ENCODE measurements at places on chromosomes 6 and 20.

- DNase-seq = no peak
Observed at GRCh38 chr20:13929836-13930235, 60.6 kb downstream of the SEL1L2 start.

DNA sequence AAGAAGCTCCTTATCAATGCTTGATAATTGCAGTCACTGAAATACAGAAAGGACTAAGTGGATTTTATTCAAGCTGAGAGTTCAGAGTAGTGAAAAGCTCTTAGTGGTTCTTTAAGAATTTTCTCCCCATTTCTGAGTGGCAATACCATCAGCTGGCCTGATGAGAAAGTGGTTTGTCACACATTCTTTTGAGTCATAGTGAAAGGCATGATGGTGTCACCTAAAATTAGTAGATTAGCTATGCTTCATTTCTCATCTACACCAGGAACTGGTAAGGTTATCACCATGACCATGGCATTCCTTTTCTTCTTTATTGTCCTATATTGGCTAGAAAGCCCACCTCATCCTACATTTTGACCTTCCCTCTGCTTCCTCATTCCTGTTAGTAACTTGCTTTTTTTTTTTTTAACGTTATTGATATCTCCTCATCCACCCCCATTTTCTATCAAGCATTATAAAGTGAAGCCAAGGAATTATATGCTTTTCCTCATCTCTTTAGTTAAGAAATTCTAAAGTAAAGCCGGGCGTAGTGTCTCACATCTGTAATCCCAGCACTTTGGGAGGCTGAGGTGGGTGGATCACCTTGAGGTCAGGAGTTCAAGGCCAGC is 67.4 kb upstream of the LOC128125822 start:
- no peak for DNase-seq

GRCh38 chr20:56453352-56453751 is 15.1 kb upstream of the RTF2 start:
- no peak for DNase-seq

- no peak for DNase-seq
Observed at GRCh38 chr6:36958775-36959554, 4.4 kb downstream of the PI16 start.

GRCh38 chr6:166736634-166737033 is 109.6 kb upstream of the RPS6KA2 start:
- no peak for DNase-seq

DNA sequence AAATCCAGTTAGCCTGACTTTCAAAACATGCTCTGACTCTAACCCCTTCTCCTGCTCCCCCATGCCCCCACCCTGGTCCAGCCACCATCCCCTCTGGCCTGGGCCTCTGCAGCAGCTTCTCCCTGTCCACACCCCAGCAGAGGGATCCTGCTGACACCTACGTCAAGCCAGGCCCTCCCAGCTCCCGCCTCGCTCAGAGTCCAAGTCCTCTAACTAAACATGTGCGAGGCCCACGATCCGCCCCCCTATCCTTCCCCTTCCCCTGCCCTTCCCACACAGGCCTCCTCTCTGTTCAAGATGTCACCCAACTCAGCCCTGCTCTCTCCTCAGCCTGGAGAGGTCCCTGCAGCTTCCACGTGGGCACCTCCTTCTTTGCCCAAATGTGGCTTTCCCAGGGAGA is 33.7 kb downstream of the NFATC2 start:
- DNase-seq = no peak

DNA sequence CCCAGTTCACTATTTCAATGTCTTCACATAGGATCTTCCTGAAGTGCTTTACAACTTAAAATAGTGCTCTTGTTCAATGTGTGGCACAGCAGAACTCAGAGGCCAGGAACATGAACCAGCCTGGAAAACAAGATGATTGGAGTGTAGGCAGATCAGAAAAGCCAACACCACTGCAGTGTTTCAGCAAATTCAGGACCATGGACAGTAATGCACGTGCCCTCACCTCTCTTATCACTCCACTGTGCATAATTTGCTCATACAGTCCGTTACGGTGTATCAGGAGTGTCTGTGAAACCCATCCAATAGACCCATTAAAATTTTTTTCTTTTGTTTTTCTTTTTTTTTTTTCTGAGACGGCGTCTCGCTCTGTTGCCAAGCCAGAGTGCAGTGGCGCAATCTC is 27.6 kb upstream of the HACE1 start:
- no peak for DNase-seq

GRCh38 chr20:59835057-59835447 is 98.4 kb downstream of the SYCP2 start:
- DNase-seq = no peak

- no peak for DNase-seq
Observed at GRCh38 chr6:160252073-160252813, 6.4 kb downstream of the SLC22A2 start.
